ENCODE measurements at places on chromosomes 2 and 18.

DNA sequence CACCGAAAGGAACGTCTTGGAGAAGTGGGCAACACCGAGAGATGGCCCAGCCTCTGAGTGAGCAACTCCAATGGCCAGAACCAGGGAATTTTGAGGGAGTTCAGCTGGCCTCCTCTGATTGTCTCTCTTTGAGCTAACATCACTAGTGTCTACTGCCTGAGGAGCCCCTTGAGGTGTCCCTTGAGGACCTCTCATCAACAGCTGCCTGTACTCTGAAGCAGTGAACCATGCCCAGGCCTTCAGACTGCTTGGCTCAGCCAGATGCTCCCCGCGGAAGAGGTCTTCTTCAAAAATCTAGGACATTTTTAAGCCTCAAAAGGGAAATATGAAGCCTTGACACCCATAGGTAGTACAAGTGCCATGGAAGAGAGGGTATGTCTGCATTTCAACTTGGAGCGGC is 430.4 kb downstream of the TXNL1 start:
- no peak for DNase-seq

GRCh38 chr2:96618596-96619283 is 19.4 kb downstream of the KANSL3 start:
- DNase-seq, result peak; percentile 84

DNA sequence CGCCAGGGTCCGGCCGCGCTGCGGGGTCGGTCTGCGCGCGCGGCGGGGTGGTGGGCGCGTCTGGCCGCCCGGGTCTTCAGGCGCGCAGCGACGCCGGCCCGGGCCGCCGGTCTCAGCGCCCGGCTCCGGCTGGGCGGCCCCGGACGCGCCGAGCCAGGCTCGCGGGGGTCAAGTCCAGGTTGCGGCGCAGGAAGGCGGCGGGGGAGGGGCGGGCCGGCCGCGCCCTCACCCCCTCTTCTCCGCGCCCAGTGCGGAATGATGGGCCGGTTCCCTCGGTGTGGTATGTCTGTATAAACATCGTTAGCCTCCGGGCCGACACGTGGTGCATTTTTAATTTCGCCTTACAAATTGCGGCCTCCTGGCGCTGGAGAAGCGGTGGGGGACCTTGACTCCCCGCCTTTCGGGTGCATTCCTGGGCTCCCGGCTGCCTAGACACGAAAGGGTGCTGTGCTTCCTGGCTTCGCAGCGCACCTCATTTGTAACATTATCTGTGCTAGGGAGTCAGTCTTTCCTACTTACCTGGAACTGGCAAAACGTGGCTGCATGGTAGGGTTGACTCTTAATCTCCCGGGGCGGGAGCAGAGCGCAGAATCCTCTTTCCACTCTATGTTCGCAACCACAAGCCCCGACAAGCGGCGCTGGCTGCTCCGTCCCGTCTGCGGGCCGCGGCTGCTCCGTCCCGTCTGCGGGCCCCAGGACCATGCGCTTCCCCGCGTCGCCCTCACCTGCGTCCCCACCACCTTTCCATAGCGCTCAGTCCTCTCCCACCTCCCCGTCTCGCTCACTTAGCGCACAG is 69.0 kb downstream of the CTAGE1 start:
- DNase-seq, result no peak

GRCh38 chr2:201448701-201449100 is 2.6 kb downstream of the TRAK2 start:
- DNase-seq, result no peak

Data from stromal cell of bone marrow (primary cell).